ENCODE measurements at places on chromosomes 7 and 10.

- DNase-seq: no peak
Observed at GRCh38 chr7:80488851-80489370, 23.0 kb downstream of the GNAT3 start.

DNA sequence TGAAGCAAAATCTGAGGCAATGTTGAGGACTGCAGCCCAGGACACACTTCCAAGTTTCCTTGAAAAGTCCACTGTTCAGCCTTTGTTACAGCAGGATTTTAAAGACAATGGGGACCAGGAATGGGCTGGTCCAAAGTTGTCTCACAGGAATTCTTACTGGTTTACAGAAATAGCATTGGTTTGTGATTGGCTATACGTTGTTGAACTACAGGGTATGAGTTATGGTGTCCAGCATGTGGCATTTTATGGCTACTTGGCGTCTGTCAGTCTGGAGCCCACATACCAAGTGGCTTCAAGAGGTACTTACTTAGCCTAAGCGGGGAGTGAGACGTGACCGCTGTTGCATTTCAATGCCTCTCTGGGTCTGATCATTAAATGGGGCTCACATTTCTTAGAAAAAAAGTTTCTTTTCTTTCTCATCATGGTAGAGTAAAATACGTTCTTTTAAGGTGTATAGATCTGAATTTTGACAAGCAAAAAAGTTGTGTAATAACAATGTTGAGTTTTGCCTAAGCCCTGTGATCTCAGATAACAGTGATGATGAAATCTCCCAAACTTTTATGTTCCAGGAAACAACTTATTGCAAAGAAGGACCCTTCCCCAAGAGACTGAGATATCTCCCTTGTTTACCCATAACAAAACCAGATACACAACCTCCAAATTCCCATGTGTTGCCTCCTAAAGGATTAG lies 100.0 kb upstream of the TRIM24 start:
- DNase-seq: peak; percentile 82

DNA sequence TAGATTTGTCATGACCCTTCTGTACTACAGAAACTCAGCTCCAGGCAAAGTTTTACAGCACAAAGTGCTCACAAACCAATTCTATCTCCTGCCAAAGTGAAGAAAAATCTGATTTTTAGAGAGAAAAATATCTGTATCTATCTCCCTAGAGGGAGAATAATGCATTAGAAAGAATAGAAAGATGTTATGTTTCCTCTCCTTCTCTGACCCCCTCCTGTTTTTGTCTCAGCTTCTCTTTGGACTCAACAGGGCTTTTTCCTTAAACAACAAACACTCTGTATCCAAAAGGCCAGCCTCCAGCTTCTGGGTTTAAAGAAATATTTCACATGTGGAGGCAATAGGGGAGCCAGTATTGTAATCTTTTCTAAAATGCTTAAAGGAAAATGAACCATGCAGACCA lies 627.4 kb downstream of the REEP3 start:
- DNase-seq: no peak

DNA sequence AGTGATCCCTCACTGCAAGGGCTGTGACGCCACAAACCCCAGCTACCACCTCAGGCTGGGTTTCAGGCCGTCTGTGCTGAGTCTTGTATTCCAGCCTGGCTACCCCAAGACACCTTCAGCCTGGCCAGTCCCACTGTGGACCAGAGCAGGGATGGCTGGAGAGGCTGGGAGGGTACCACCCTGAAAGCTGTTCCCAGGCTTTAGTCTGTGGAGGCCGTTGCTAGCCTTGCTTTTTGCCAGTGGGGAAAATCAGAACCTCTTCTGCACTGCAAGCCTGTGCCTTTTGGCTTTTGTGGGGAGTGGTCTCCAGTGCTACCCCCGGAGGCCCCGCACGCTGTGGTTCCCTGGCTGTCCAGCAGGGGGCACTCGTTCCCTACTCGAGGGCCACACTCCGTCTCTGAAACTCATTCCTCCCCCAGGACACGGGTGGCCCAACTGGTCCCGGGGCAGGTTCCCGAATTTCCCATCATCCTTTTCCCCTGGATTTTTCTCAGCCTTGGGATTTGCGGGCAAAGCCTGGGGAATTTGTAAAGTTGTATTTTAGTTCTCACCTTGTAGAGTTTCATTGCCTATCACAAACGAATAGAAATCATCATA lies 128.4 kb upstream of the BTBD16 start:
- DNase-seq: no peak

GRCh38 chr10:73647211-73647874 lies 6.1 kb upstream of the MYOZ1 start:
- no peak for DNase-seq

GRCh38 chr10:644076-644942 lies 45.2 kb downstream of the DIP2C start:
- no peak for DNase-seq

DNA sequence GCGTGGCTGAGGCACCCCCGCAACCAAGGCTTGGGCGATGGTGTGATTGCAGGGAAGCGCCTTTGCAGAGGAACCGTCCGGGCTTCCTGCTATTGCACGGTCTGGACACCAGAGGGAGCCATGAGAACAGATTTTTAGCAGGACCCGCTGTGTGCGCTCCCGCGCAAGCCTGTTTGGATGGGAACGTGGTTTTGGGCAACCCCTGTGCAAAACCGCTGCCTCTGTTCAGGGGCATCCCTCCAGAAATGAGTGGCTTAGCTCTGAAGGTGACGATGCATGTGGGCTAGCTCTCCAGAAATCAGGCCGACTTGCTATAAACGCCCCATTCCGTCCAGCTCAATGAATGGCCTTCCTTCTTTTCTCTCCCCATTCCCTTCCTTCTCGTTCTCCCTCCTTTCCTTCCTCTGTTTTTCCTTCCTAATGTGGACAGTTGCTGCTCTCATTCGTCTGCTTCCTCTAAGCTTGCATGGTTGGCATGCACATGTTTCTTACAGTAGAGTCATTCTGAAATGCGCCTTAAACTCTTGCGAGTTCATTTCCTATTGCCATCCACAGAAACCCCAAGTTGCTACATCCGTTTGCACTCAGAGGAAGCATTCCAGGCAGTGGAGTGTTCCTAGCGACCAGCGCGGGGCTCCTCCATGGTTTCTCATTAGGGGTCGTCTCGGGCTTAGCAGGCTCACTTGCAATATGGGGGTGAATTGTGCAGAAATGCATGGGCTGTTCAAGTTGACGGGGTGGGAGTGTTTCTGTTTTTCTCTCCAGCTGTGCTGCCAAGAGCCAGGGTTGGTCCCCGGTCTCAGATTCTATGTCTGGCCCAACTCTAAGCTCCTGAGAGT lies 302.5 kb upstream of the GALNT17 start:
- DNase-seq: peak; percentile 49

GRCh38 chr7:90584378-90584777 lies 11.7 kb upstream of the CDK14 start:
- no peak for DNase-seq

GRCh38 chr10:114523876-114524275 lies 119.6 kb upstream of the AFAP1L2 start:
- no peak for DNase-seq

DNA sequence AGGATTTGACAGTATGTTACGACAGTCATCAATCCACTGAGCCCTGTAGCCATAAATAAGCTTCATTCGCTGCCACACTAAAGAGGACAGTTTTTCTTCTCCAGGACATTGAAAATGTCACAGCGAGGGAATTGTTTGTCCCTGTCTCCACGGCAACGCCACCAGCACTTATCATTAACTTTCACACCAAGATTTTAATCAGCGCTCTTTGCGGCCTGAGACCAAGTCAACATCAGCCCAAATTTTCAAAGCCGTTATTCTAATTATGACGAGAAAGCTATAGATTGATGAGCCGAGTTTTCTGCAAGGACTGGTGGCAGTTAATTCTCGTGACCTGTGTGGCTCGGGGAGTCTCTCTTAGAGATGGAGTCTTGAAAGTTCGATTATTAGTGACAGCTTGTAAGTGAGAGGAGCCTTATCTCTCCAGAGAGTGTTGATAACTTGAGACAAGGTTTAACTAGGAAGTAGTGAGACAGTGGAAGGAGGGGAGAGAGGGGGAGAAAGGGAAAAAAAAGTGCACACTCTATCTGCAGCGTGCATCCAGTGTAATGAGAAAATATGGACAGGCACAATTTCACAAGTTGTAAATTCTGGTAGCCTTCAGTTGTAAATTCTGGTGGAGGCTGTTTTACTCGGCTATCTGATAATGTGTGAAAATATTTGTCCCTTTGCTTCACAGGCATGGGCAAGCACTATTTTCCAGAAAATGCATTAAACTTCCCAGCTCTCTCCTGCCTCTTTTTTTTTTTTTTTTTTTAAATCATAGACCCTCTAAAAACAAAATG lies 473.3 kb downstream of the LRMDA start:
- no peak for DNase-seq

GRCh38 chr7:107277331-107277730 lies 108.5 kb downstream of the HBP1 start:
- no peak for DNase-seq

- no peak for DNase-seq
Observed at GRCh38 chr10:60778971-60779796, 906 bp downstream of the CDK1 start.

DNA sequence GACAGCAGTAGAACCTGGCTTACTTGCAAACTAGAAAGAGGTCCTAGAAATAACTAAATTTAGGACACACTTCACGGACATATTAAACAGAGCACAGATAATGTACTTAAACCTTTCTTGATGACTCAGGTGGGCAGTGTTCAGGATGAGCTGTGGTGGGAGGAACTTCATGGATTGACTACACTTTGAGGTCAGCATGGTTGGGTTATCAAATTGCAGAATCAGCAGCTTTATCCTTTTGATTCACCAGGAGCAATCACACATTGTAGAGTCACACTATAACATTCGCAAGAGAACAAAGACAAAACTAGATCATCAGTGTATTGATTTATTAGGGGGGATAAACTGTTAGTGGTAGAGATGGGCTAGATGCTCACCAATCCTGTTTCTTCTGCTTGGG lies 38.6 kb upstream of the AGK start:
- no peak for DNase-seq

DNA sequence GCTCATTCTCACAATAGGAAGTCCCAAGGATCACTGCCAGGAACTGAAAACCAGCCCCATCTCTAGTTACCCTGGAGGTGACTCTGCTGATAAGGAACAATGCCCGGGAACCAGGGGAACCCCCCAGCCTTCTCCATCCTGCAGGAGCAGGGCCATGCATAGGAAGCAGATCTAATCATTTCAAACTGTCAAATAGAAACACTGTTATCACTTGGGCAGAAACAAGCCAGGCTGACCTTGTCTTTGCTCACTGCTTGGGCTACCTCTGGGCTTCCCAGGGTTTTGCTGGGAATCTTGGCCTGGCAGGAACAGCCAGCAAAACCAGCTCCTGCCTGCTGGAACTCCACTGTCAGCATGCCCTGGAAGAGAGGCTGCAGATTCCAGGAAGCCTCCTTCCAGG lies 114.1 kb downstream of the RNF216 start:
- DNase-seq: no peak

- DNase-seq: no peak
Observed at GRCh38 chr7:95925971-95926370, 153.6 kb downstream of the DYNC1I1 start.

DNA sequence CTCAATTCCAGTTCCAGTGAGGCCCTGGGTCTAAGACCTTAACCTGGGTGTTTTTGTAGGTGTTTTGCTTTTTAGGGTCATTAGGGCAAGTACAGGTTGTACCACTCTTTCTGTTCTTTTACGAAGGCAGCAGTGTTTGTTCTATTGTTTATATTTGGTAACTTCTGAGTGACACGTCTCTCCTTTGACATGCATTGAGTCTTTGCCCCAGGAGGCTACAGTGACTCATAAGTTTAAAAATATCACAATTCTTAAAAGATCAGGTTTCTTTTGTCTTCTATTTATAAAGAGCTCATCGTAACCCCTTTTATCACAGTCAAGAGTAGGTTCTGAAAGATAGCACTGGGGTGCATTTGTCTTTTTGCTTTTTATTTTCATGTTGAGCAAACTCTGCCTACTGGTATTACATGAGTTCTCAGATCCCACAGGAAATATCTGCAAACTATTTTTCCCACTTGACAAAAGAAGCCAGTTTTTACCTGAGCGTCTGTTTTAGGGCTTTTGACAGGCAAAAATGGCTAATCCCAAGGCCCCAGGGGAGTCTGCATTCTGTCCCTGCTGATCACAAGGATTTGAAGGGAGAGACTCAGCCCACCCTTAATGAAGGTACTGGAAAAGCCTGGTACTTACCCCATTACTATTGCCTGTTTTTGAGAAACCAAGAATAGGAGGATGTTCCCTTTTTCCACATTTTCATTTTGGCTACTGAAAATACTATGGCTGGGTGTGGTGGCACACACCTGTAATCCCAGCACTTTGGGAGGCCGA lies 7.9 kb downstream of the NUDT13 start:
- DNase-seq: no peak

GRCh38 chr7:148664324-148664723 lies 34.4 kb upstream of the CUL1 start:
- no peak for DNase-seq

DNA sequence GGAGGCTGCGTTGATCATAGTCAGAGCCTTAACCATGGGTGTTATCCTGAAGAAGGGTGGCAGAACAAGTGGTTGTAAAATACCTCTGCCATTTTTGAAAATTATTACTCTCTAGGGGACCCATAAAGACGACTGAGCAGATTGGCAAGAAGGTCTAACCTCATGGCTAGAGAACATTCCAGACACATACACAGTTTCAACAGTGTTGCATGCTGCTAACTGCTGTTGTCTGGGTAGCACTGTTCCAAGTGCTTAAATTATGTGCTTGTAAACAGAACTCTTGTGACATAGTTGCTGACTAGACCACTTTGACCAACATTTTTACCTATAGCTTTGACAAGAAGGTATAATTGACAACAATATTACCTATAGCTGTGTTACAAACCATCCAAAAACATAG lies 46.1 kb upstream of the FOXP2 start:
- no peak for DNase-seq

GRCh38 chr10:116241642-116242410 lies 31.2 kb downstream of the GFRA1 start:
- no peak for DNase-seq

GRCh38 chr10:69630651-69631400 lies 779 bp downstream of the FAM241B start:
- DNase-seq: no peak

GRCh38 chr7:66418537-66418936 lies 210.1 kb upstream of the KCTD7 start:
- DNase-seq: no peak

- DNase-seq: peak; percentile 22
Observed at GRCh38 chr7:75900617-75901315, 14.2 kb upstream of the POR start.

- no peak for DNase-seq
Observed at GRCh38 chr7:94973844-94974243, 66.5 kb downstream of the PPP1R9A start.

GRCh38 chr7:20424500-20424899 lies 93.8 kb downstream of the ITGB8 start:
- DNase-seq: no peak
